ENCODE measurements at places on chromosomes 3 and 15.

DNA sequence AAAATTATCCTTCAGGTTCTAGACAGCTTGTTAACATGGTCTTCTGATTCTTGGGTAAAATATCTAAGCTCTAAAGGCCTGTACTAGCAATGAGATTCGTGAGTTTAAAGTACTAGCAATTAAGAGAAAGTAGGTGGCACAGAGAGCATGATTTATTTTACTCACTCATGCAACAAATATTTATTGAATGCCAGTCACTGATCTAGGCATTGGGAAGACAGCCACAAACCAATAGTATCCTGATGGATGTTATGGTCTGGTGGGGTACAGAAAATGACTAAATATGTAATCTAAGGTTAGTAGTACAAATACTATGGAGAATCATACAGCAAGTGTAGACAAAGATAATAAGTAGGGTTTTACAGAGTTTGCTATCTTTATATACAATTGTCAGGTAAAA, 751.3 kb downstream of the ZNF385D start:
- DNase-seq = no peak

DNA sequence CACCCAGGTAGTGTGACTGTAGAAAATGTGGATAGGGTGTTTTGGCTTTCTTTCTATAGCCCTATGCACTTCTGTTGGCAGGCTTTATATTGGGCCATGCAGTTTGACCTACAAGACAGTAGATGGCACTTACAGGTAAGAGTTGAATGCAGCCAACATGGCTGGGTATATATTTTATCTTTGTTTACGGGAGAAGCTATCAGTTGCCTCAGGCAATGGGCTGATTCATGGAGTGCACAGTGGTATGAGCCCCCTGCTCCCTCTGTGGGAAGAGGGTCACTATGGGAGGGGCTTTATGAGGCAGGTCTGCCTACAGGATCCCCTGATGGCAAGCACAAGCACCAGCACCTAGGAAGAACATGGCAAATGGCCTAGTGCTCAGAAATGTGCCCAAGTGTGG, 301.2 kb upstream of the CDIN1 start:
- no peak for DNase-seq

DNA sequence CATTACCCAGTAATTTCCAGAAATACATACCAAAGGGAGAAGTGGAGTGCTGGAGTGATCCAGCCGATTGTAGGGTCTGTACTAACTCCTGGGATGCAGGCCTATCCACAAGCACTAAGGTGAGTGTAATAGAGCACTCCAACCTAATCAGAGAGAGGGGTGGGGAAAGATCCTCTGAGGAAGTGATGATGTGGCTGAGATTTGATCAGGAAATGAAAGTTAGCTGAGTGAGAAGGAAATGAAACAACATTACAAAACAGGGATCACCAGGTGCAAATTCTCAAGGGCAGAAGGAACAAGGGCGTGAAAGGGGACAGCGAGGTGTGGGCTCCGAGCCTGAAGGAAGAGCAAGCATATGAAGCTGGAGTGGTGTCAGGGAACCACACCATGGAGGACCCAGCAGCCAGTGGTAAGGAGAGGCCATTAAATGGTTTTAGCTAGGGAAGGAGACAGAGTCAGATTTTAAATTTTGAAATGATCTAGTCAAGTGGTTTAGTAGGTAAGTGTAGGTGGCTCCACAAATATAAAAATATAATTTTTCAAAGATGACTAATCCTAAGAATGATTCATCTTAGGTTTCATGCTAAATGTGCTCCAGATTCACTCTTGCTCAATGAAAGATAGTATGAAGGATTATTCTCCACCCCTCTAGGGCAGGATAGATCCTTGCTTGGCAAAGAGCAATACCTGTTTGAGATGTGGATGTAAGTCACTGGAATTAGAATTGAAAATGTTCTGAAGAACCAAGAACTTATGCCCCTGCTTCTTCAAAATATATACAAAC, 348.7 kb downstream of the TBL1XR1 start:
- DNase-seq = no peak

DNA sequence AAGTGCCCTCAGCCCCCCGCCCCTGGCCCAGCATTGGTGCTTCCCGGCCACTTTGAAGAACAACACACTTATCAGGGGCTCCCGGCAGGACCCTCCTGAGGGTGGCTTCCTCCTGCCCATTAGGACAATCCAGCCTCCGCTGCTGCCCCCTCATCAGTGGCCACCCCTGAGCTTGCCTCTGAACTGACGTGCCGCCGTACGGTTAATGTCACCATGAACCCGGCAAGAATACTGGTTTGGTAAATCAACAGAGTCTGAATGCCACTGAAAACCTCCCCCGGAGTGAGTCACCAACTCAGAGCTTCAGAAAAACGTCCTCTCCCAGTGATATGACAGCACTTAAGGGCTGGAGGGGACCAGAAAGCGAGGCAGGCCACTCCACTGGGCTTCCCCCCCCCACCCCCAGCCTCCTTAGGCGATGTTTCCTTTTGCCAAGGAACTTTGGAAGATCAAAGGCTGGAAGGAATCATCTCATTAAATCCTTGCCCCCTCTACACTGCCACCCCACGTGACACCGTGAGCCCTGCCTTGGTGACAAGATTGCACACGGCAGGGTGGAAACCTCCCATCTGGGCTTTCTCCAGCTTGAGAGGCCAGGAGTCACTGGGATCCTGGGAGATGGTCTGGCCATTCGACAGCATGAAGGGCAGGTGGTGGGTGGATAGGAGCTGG, 142.1 kb downstream of the NUP210 start:
- DNase-seq = peak; percentile 55

DNA sequence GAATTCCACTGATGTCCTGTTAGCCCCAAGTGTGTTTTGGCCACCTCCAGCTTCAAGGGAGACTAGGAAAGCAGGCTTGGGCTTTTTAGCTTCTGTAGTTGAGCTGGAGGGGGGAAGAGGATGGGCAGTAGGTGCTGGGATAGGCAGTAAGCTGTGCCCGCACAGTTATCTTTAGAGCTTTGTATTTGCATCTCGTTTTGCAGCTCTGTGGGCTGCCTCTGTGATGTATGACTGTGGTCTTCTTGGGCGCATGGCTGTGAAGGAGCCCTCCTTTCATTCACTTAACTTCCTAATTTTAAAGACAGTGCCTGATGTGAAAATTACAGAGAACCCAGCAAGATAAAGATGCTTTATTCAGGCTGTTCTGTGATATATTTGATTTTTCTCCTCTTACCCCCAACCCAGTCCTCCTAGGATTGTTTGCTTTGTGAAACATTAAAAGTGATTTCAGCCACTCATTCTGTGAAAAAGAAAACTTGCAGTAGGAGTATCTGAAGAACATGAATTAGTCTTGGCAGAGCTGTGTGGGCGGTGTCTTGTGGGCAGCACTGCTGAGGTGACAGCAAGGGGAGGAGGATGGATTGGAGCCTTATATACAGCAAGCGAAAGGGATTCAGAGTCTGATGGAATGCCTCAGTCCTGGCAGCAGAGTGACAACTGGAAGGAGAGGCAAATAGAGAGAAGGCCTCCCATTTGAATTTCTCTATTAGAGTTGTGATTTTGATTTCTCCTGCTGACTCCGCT, 74.3 kb downstream of the LARS2 start:
- no peak for DNase-seq

- no peak for DNase-seq
These were observed 39.3 kb upstream of the PRICKLE2 start for GRCh38 chr3:64264501-64265109.
